ENCODE measurements at places on chromosomes 7 and 10.

- no peak for DNase-seq
Observed at GRCh38 chr7:107972941-107973376, 30.0 kb downstream of the LAMB1 start.

DNA sequence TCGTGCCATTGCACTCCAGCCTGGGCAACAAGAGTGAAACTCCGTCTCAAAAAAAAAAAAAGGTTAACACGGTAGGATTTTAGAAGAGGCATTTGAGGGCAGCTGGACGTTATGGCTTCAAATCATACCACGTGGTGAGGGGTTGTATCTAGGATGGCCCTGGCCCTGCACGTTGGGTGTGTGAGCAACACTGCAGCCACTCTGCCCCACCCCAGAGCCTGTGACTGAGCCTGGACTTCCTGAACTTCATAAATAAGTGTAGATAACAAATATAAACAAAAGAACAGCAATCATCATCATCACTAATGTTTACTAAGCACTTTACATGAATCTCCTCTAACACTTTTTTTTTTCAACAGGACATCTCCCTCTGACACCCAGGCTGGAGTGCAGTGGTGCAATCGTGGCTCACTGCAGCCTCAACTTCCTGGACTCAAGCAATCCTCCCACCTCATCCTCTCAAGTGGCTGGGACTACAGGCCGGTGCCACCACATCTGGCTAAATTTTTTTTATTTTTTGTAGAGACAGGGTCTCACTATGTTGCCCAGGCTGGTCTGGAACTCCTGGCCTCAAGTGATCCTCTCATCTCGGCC is 169.5 kb upstream of the FRMD4A start:
- no peak for DNase-seq

DNA sequence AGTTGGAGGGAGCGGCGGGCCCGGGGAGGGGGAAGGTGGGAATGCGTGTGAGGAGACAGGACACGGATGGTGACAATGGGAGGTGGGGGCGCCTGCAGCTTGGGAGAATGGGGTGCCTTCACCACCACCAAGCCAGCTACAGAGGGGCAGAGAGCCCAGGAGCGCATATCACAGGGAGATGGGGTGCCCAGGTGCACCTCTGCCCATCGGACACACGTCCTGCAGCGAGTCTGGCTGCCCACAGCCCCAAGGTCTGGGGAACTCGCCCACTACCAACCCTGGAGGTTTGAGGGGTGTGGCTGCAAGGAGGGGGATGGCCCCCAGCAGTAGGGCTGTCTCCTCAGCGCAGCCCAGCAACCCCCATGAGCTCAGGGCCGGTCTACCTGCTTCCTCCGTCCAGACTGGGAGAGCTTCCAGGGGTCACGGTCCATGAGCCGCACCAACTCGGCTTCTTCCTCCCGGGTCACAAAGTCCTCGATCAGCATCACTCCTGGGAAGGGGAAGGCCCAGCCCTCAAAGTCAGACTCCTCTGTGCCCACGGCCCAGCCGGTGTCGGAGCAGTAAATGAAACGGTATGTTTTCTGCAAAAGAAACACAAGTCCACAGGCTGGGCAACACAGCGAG is 5.3 kb downstream of the ALKBH4 start:
- no peak for DNase-seq

- DNase-seq: no peak
Observed at GRCh38 chr10:113754768-113755167, 3.3 kb downstream of the PLEKHS1 start.

DNA sequence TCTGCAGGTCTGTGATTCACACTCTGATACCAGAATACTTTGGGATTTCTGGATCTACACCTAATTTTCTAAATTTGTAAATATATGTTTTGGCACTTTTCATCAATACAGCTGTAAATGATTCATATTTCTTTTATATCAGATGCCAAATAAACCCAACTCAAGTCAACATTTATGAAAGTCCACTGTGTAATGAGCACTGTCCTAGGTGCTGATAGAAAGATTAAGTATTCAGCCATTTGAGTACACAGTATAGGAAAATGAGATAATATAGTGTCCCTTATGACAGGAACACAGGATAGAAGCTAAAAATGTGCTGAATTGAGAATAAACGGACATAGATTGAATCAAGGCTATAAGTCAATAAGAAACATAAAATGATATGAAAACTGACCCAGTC is 6.4 kb downstream of the ANXA7 start:
- DNase-seq: no peak

GRCh38 chr10:128337860-128338378 is 211.7 kb upstream of the MKI67 start:
- DNase-seq: no peak

GRCh38 chr10:191703-192518 is 56.7 kb downstream of the ZMYND11 start:
- no peak for DNase-seq

GRCh38 chr7:64879086-64879730 is 23.9 kb upstream of the ZNF273 start:
- DNase-seq: no peak

- DNase-seq: no peak
Observed at GRCh38 chr10:86603256-86603655, 51.1 kb upstream of the OPN4 start.

DNA sequence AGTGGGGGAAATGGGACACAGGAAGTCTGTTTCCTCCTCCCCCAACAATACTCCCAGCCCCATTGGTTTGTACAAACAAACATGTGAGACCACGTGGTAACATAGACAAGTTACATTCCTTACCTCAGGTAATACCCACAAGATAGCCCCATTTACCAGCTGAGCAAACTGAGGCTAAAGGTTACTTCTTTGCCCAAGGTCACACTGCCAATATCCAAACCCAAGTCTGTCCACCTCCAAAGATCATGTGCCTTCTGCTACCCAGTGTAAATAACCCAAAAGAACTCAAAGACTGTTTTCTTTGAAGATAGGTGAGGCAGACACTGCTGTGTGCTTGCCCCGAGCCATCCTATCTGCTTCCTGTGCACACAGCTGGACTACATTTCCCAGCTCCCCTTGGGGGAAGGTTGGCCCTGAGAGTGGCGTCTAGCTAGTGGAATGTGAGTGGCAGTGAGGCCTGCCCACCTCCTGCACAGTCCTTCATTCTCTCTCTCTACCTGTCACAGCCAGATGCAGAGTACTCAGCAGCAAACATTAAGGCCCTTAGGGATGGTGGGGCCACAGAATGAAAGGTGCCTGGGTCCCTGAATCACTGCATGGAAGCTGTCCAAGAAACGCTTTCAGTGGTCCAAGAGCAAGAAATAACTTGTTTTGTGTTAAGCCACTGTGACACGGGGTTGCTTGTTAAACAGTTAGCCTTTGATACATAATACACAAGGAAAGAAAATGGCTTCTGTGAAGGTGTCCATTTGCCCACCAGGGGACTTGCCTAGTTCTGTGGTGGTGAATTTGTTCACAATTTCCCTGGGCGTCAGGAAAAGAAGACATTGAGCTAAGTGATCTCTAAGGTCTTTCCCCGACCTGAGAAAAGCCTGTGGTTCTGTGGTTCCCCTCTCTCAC is 257.7 kb upstream of the NFE2L3 start:
- no peak for DNase-seq

GRCh38 chr7:150428671-150429451 is 21.6 kb upstream of the GIMAP8 start:
- no peak for DNase-seq

DNA sequence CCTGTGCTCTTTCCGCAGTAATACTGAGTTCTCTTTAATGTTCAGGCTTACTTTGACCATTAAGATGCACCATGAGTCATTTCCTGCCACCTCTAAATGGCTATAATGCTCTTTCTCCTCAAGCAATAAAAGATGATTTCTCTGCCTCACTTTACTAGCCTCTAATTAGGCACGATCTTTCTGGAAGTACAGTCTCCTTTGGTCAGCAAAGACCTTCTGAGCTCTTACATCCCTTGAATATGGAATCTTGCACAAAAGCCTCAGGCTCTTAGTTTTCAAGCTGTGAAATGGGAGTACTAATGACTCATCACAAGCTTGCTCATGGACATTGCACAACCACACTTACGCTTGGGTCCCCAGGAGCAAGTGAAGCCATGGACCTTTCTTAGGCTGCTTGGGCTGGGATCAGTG is 85.9 kb downstream of the FRMD4A start:
- no peak for DNase-seq

DNA sequence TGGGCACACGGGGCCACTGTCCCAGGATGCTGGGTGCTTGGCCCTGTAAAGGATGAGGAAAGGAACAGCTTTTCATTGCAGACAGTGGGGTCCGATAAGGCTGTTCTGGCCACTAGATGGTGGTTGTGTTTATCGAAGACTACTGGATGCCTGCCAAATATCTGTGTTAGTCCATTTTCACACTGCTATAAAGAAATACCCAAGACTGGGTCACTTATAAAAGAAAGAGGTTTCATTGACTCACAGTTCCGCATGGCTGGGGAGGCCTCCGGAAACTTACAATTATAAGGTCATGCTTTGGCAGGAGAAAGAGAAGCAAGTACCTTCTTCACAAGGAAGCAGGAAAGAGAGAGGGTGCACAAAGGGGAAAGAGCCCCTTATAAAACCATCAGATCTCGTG is 32.2 kb upstream of the GARS1 start:
- no peak for DNase-seq

- no peak for DNase-seq
Observed at GRCh38 chr7:71290452-71290851, 158.5 kb downstream of the GALNT17 start.

GRCh38 chr10:98587156-98587837 is 140.6 kb upstream of the HPS1 start:
- no peak for DNase-seq

- no peak for DNase-seq
Observed at GRCh38 chr10:51063659-51064535, 10.4 kb upstream of the PRKG1 start.

DNA sequence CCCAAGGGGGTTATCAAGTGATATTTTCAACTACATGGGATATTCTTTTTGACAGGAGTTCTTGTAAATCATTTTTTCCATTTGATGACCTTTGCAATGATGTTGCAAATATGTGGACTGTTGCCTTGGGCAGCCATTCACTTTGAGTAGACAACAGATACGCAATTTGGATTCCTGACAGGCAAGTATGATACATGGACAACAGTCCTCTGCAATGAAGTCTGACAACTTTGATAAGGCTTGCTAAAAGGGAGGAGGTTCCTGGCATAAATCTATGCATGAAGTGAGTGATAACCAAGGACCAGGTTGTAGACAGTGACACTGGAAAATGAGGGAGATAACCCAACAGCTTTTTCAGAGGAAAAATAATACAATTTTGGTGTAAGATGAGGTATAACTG is 17.7 kb downstream of the LRRD1 start:
- DNase-seq: no peak

- no peak for DNase-seq
Observed at GRCh38 chr10:84659497-84660439, 331.4 kb downstream of the CCSER2 start.

DNA sequence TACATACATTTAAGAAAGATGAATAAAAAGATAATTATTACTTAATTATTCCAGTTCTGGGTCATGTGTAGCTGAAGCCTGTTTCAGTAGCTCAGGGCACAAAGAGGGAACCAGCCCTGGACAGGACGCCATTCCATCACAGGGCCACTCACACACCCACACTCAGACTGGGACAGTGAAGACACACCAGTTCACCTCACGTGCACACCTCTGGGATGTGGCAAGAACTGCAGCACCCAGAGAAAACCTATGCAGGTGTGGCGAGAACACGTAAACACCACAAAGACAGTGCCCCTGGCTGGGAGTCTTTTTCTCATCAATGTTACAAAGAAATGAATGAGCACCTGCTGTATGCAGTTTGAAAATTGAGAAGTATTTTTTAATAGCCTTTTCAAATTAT is 1.6 kb upstream of the IDI1 start:
- no peak for DNase-seq

GRCh38 chr10:91249700-91250099 is 29.2 kb downstream of the PCGF5 start:
- no peak for DNase-seq

- DNase-seq: no peak
Observed at GRCh38 chr7:80740778-80741545, 102.5 kb downstream of the CD36 start.

- DNase-seq: no peak
Observed at GRCh38 chr7:98555403-98555802, 61.7 kb upstream of the NPTX2 start.

DNA sequence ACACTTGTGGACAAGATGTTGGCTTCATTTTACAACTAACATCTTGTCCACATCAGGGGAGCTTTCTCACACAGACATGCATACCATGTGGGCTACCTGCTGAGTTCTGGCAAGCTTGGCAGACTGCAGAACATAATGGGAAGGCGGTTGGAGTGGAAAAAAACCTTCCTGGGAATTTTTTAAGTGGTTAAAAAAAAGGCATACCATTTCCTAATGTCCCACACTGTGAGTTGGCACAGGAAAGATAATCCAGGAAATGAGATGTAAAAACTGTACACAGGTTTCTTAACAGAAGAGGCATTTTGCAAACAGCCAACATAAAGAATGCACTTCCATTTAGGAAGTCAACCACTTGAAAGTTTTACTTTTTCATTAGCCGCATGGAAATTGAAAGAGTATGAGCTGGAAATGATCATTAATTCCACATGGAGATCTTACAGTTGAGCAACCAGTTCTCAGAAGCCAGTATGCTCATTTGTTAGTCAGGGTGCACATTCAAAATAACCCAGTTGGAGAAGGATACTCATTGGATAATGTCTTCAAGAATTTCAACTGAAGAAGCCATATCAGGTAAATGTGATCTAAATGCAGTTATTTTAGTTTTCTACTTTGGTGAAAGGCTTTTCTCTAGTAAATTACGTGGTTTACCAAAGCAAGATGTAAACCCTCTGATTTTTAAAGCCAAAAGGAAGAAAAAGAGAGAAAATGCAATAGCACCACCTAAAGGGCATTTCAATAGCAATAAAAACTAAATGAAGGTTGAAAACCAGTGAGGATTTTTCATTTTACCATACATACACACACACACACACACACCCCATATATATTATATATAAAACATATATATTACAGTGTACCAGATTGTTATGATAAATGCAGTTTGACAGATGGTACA is 194.0 kb downstream of the TAX1BP1 start:
- DNase-seq: no peak

- DNase-seq: no peak
Observed at GRCh38 chr7:74149603-74150002, 24.6 kb upstream of the EIF4H start.

DNA sequence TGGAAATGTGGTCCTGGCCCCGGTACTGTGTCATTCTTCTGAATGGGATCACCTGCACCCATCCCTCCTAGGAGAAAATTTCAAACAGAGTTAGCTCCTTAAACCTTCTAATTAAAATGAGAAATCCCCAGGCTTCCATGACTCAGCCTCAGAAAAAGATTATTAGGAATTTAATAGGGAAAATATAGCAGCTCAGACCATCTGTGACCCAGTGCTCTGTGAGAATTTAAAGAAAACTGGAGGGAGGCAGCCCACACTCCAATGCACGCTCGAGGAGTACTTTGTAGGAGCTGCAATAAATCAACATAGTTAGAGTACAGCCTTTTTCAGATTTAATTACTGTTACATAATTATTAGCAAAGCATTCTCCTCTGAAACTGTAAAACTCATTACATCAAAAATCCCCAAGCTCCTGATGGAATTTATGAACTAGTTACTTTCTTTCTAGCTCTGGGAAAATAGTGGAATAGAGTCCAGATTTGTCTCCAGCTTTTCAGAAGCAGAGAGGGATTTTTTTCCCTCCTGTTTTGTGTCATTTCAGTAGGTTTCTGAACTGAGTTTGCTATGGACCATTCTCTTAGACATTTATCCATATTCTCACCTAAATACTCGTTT is 30.1 kb downstream of the NEUROD6 start:
- no peak for DNase-seq

- no peak for DNase-seq
Observed at GRCh38 chr7:106155027-106155426, 42.9 kb upstream of the SYPL1 start.

GRCh38 chr10:97921581-97922021 is 72.0 kb downstream of the GOLGA7B start:
- no peak for DNase-seq

GRCh38 chr10:11169976-11170375 is 152.3 kb downstream of the CELF2 start:
- DNase-seq: no peak

Data from cortex of kidney (tissue), 1 donor.